ENCODE measurements at places on chromosomes 2 and 18.

GRCh38 chr2:56687169-56687568 is 503.4 kb downstream of the CCDC85A start:
- no peak for DNase-seq

DNA sequence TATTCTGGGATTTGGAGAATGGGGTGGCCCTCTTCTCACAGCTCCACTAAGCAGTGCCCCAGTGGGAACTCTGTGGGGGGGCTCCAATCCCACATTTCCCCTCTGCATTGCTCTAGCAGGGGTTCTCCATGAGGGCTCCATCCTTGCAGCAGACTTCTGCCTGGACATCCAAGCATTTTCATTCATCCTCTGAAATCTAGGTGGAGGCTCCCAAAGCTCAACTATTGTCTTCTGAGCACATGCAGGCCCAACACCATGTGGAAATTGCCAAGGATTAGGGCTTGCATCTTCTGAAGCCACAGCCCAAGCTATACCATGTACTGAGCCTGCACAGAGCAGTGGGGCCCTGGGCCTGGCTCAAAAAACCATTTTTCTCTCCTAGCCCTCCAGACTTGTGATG is 162.4 kb upstream of the CWC22 start:
- no peak for DNase-seq

DNA sequence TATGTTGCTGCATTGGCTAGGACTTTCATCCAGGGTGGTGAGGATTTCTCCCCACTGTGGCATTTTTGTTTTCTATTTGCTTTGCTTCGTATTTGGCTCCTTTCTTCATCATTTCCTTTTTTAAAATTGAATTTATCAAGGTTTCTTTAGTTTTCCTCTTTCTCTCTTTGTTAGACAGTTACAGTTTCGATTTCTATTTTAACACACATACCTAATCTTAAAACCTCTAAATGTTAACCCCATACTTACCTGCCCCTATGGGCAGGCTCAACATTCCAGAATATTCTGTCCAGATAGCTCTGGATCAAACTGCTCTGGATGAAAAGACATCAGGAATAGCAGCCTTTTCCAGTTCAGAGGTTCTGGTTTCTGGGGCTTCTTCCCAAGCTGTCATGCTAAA is 49.2 kb downstream of the DIPK1C start:
- DNase-seq: no peak

DNA sequence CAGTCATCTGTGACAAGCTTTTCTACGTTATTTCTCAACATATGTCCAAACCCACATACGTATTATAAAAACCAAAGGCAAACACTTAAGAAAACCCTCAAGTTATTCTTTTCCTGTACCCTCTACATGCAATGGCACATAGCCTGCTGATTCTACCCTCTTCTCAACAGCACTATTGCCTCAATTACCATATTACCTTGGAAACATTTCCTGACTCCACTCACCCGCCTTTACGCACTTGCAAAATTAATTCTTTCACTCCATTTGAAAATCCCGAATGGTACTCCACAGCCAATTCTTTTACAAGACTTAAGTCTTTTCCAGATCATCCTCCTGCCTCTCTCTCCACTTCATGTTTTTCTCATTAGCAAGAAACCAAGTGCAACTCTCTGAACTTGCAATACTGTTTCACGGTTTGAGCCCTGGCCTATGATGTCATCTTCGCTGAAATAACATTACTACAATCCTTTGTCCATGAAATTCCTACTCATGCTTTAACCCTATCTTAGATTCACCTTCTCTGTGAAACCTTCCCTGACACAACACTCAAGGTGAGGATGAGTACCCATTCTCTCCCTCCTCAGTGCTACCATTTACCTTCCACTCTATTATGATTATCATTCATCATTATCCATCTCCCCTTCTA is 29.0 kb downstream of the SESTD1 start:
- no peak for DNase-seq

DNA sequence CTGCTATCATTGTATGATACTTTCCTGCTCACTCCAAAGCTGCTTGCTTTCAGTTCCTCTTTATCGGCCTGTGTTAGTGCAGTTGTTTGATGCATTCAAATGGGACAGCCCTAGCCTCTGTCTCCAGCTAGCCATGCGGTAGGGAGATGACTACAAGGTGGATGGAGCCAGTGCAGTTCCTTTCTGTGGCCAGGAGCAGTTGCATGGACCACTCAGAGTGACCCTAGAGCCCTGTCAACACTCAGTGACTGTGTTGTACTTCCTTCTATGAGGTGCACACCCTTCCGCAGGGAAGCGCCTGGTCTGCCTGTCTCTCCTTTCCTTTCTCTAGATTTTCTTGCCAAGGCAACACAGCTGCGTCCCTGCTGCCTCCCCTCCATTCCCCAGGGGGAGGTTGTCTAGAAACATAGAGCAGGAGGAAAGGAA is 33.8 kb downstream of the KCNS3 start:
- no peak for DNase-seq

GRCh38 chr2:66559672-66560071 is 124.7 kb downstream of the MEIS1 start:
- DNase-seq: no peak

DNA sequence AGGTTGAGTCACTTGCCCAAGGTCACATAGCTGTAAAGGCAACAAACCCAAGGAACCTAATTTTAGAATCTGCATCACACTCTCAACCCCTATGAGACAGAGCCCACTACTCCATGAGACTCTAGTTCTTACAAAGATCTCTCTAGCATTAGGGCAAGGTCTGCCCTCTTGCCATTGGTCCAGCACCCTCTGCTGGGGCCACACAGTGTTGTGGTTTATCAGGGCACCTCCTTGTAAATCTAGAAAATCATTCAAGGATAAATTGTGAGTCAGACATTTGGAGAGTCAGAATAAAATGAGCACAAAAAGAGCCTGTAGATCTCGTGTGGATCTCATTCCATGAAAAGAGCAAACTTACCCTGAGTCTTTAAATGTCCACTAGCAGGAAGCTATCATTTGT is 91.2 kb downstream of the SLC8A1 start:
- no peak for DNase-seq

DNA sequence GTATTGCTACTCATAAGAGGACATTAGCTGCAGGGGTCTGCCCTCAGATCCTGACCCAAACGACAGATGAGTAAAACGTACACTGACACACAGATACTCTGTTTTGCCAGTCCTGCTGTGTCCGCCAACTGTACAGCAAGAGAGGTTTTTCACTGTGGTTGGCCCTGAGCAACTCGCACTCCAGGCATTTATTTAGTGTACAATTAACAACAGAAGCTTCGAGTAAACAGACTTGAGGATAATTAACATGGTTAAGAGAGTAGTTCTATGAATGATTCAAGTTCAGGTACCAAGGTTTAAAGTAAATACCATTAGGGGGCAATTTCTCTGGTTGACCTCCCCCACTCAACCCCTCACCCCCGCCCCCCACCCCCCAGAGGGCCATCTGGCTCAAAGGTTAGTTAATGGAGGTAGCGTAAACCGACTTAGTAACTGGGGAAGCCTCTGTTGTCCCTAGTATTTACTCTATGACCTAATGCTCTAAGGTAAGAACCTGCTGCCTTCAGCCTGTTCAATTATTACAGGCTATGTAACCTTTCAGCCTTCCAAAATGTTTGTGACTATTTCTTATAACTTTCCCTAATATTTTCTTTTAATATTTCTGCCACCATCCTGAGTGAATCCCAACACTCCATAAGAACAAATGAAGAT is 103.9 kb upstream of the XIRP2 start:
- DNase-seq: no peak

DNA sequence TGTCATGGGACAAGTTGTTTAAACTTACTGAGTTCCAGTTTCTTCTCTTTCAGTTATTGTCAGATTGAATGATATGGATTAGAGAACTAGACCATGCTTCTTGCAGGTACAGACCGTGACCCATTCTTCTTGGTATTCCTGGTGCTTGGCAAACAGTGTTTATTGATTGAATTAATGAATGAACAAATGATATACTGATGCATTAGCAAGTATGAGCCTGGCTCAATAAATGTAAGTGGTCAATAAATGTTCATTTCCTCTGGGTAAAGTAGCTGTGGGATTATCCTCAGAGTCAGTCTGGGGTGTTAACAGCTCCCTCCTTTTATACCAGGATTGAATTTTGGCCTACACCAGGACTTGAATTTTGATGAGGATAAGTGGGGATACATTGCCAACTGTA is 160.2 kb downstream of the ZEB2 start:
- no peak for DNase-seq

DNA sequence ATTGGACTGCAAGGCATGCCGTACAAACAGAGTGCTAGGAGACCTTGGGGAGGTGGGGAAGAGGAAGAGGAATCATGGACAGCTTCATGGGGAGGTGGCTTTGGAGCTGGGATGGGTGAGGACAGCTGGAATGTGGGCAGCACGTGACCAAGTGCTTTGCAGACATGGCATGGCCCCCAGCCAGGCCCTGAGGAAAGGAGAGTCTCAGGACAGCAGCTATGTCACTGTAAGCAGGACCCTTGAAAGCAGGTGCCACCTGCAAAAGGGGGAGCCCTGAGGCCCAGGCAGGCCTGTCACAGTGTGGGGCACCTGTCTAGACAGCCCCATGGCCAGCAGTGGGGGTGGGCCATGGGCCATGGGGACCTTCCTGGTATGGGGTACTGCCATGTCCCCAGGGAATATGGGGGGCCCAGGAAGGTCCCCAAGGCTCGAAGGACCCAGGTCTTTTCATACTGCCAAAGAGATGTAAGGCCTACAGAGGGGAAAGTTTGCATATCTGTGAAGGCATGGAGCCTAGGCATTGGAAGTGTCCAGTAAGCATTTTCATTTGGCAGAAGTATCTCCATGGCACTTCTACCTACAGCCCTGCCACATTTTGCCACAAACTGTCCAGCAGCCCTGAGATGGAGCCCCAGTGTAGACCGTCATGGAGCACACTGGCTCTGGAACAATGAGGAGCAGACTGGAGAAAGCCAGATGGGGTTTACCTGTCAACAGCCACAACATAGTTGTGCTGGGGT is 9.9 kb downstream of the PAX8 start:
- DNase-seq: no peak

DNA sequence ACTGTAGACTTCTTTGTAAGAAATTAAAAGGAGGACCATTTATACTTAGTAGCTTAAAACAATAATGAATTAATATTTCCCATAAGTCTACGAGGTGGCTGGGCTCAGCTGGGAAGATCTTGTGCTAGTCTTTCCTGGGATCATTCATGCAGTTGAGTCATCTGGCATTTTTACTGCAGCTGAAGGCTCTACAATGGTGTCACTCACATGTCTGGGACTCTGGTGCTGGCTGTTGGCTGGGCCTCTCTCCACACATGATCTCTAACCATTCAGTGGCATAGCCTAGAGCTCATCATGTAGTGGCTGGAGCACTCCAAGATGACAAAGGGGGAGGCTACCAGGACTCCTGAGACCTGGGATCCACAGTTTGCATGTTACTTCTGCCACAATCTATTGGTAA is 35.5 kb downstream of the CLASP1 start:
- DNase-seq: no peak

- no peak for DNase-seq
These were observed 408.6 kb downstream of the MTX2 start for GRCh38 chr2:176677746-176678265.

GRCh38 chr2:30412684-30413570 is 34.1 kb upstream of the LCLAT1 start:
- peak; percentile 55 for DNase-seq

DNA sequence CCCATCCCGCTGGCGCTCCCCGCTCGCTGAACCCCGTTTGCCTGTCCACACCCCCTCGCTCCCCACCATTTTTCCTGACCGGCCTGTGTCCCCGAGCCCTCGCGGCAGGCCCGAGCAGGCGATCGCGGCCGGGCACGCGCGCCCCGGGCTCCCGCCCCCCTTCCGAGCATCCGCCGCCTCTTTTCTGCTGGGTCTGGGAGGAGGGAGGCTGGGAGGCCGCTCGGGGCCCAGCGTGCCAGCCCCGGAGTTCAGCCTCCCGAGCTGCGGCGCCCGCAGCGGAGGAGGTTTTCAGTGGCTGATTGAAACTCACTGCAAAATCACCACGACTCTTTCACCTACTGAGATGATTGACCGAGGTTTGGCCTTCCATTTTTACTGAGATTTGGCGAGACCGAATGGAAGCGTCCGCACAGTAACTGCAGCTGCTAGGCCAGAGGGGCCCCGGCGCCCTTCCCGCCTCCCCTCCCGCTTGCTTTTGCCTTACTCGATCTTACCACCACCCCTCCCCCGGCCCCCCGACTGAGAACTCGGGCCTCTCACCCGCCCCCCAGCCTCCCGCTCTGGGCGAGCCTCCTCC is 4.8 kb downstream of the SOX11 start:
- peak; percentile 75 for DNase-seq

- DNase-seq: no peak
These were observed 639.7 kb downstream of the TDRD15 start for GRCh38 chr2:21763501-21763900.

DNA sequence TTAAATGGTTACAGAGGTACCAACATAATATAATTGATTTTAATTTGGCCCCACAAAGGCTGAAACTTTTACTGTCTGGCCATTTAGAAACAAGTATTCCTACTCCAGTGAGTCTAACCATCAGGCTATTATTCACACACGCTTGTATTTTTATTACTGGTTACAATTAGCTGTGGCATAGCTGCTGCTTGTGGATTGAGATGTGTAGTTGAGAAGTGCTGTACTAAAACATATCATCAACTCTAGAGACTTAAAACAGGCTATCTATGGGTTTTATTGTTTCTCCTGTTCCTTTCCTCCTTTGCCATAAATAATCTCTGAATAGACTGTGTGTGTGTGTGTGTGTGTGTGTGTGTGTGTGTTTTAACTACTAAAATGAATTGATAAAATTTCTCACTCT is 530.2 kb downstream of the CCDC85A start:
- no peak for DNase-seq

DNA sequence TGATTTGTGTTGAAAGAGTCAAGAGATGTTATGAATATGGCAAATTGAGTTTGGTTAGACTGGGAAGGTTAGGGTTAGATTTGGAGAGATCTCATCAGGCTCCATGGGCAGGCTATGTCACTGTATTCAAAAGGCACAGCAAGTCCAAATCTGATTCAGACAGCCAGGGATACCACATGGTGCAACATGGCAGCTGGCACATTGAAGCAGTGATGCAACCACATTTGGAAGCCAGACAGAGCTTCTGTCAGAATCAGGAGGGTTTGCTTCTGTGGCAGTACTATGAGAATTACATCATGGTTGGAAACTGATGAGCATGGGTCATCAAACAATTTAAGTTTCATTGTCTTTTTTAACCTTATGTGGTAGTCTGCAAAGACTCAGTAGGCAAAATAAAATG is 772.2 kb downstream of the SUCLG1 start:
- no peak for DNase-seq

Measured in mesenchymal stem cell (in vitro differentiated cells and primary cell).